GOT3 (cell line): ENCODE measurements at places on chromosomes 1 and 21.

GRCh38 chr1:42961312-42962091, 2.8 kb upstream of the SLC2A1 start:
- DNase-seq = no peak

- no peak for DNase-seq
These were observed 12.0 kb upstream of the TARBP1 start for GRCh38 chr1:234490793-234491479.

GRCh38 chr1:23524163-23524562, 6.9 kb downstream of the E2F2 start:
- no peak for DNase-seq

GRCh38 chr1:230159580-230159979, 92.5 kb downstream of the GALNT2 start:
- DNase-seq = no peak

DNA sequence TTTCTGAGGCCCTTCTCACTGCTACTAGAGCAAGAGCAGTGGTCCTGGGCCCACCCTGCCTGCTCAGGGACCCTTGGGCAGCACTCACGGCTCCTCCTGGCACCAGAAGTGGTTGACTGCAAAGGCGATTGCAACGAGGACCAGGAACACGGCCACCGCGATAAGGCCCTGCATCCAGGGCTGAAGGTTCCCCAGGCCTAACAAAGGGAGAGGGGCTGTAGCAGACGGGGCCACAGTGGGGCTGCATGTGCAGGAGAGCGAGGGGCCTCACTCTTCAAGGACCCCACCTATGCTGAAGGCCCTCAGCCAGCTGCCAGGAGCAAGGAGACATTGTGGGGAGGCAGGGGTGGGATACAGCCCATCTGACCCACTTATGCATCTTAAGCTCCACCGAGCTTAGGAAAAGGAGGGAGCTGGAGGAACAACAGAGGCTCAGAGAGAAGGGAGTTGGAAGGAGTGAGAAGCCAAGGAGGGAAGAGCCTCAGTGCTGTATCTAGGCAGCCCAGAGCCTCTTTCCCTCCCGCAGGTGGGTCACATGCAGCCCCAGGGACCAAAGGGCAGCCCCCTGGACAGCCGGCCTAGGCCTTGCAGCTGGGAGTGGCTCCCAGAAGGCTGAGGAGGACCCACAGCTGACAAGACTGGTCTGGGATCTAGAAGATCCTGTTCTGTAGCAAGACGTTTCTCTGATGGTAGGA, 2.5 kb downstream of the PDZK1IP1 start:
- DNase-seq = no peak
